ENCODE measurements at places on chromosomes 2 and 18.

GRCh38 chr2:47891369-47892337 is 14.6 kb downstream of the FBXO11 start:
- no peak for DNase-seq

DNA sequence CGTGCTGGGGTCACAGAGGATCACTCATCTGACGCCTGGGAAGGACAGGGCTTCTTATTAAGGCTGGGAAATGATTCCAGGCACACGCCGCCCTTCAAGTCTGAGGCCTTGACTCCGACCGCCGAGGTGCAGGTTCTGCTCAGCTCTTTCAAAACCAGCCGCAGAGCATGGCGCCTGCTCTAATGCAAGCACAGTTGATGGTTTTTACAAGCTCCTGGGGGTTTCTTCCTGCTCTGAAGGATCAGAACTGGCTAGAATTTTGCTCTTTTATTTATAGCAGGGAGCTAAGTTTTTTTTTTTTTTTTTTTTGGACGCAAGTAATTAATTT is 32.0 kb downstream of the CDCA7 start:
- DNase-seq: no peak

DNA sequence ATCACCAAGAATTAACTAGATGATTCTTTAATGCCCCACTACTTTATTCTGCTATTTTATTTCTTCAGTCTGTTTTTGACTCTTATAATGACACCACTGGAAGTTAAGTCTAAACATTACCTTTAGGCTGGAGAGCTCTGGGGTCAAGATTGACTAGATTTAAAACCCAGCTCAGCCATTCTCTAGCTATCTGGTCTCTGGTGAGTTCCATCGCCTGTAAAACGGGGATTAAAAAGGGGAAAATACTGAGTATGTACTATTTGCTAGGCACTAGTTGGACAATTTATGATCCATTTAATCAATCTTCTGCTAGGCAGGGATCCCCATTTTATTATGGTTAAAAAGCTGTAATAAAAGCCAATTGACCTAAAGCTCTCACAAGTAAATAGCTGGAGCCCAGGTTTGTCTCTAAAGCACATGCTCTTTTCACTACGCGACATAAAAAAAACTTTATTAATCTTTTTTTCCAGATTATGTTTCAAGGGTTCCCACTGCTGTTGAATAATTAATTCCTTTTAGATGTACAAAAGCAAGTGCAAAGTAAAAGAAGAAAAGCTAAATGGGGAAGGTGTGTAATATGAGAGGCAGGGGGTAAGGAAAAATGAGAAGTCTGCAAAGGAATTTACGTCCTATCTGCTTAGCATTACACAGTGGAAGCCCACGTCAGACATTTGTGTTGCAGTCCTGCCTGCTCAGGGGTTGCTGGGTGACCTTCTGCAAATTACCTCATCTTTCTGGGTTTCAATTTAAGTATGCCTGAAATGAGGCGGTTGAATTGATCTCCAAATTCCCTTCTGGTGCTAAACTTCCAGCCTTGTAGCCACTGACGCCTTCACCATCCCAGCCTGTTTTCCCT is 918 bp upstream of the NABP1 start:
- DNase-seq: no peak

GRCh38 chr2:6947929-6948676 is 30.9 kb downstream of the RNF144A start:
- DNase-seq: no peak

- DNase-seq: no peak
Observed at GRCh38 chr2:64992990-64993389, 3.8 kb downstream of the SLC1A4 start.

- no peak for DNase-seq
Observed at GRCh38 chr2:27431395-27431794, 3.0 kb downstream of the NRBP1 start.

- DNase-seq: no peak
Observed at GRCh38 chr2:191045141-191045540, 31.2 kb upstream of the STAT1 start.

DNA sequence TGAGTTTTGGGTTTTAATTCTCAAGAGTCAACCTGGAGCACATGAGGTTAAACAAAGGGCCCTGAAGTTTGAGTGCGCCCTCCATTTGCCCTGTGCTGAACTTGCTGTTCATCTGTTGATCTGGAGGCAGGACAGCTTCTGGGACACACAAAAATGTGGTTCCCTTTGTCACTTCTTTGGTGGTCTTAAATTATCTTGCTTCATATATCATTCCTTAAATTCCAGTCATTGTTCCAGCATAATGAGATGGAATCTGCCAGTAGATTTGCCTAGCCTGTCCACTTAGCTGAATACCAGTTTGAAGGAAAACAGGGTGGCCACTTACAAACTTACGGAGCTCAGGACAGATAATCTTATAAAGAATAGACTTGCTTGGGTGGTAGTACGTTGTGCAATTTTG is 916 bp downstream of the CETN1 start:
- no peak for DNase-seq

- DNase-seq: no peak
Observed at GRCh38 chr2:174325373-174326160, 9.2 kb upstream of the SP9 start.

GRCh38 chr2:65790676-65790935 is 358.2 kb upstream of the SPRED2 start:
- DNase-seq: no peak

- DNase-seq: no peak
Observed at GRCh38 chr18:78924786-78925540, 54.7 kb upstream of the SALL3 start.

DNA sequence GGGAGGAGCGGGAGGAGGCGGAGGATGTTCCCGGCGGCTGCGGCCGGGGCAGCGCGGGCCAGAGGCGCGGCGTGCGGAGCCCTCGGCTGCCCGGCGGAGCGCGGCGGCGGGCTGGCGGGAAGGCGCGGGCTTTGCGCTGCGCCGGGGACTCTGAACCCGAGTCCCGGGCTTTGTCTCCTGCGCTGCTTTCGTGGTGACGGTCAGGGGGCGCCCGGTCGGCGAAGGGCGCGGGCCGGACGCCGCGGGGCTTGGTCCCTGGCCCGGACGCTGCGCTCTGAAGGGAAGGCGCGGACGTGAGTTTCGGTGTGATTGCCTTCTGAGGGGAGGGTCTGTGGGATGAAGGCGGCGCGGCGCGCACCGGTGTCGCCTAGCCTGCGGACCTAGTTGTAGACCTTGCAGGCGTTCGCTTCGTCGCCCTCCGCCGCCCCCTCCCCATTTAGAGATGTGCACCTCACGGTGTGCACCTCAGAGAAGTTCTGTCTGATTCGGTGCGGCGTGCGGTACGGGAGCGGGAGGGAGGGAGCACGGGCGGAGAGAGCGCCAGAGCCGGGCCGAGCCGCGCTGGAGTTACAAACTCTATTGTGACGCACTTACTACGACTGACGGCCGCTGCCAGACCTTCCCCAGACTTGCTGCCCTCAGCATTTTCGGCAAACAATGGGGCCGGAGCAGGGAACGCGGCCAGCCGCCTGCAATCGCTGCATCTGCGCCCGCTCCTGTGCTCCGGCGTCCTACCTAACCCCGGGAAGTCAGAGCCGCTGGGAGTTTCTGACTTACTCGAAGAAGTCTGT is 2.1 kb downstream of the BCL2L11 start:
- DNase-seq: no peak

DNA sequence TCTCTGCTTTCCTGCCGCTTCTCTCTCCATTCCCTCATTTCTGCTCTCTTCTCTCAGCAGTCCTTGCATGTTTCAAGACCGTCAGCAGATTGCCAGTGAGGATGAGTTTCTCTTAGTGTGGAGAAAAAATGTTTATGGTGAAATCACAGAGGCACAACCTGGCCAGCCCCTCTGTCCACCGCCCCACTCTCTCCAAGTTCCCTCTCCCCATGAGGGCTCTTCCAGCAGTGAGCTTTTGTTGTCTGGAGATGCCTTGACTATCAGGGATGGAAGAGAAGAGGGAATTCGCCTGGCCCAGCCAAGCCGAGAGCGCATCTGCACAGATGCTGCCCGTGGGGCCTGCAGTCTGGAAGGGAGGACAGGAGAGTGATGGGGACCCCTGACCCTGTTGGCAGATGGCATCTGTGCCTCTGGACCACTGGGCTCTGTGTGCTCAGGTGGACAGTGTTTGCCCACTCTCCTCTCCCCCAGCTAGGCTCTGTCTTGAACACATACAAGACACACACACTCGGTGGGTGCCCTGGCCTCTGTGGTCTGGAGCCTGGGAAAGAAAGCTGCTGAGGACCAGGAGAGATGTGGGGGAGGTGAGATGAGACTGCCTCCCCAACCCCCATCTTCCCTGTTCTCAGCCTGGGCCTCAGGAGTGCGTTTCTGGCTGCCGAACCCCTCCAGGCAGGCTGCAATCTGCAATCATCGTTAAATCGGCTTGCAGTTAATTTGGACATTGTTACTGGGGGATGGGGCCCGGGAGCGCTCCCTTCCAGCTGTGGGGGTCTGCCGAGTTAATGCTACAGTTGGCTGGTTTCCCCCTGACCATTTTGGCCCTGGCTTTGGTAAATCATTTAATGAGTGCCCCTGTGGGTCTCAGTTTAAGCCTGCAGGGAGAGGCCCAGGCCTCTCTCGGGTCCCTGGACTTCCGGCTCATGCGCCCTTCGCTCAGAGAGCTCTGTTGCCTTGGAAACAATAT is 4.5 kb downstream of the ITM2C start:
- DNase-seq: no peak

DNA sequence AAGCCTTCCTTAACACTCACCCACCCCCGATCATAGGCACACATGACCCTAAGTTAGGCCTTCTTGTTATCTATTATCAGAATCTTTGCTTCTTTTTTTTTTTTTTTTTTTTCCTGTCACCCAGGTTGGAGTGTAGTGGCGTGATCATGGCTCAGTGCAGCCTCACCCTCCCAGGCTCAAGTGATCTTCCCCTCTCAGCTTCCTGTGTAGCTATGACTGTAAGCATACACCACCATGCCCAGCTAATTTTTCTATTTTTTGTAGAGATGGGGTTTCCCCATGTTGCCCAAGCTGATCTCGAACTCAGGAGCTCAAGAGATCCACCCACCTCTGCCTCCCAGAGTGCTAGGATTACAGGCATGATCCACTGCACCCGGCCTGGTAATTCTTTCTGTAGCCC is 328.7 kb downstream of the NR4A2 start:
- no peak for DNase-seq

DNA sequence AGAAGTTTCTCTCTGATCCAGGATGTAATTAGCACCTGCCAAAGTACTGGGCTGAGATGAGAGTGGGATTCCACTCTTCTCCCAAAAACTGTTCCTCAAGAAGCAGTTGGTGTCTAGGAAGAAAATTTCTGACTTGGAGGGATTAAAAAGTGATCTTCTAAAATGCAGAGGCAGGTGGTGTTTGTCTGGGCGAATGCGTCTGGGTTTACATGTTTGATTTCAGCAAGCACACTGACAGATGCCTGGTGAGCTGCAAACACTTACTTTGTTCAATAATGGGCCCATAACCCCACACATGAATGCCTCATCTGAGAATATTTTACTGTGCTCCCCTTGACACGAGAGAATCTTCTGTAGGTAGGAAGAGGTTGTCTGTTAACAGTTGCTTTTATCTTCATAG is 24.3 kb upstream of the KCNF1 start:
- DNase-seq: no peak

DNA sequence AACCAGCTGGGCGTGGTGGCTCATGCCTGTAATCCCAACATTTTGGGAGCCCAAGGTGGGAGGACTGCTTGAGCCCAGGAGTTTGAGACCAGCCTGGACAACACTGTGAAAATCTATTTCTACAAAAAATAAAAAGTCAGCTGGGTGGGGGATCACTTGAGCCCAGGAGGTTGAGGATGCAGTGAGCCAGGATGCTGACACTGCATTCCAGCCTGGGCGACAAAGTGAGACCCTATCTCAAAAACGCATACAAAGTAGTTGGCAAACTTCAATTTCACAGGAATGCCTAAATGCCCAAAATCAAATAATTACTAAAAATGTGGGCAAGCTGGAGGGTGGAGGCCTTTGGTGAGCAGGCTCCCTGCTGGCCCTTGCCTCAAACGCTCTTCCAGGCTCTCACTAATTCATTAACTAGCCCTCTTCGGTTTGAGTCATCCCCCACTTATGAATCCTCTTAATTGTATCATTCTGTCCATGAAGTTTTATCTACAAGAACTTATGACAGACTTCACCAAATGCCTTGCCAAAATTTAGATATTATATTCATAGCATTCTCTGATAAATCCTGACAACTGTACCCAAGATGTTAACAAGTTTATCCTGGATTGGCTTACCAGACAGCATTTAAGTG is 68.7 kb upstream of the ZFP36L2 start:
- DNase-seq: no peak

DNA sequence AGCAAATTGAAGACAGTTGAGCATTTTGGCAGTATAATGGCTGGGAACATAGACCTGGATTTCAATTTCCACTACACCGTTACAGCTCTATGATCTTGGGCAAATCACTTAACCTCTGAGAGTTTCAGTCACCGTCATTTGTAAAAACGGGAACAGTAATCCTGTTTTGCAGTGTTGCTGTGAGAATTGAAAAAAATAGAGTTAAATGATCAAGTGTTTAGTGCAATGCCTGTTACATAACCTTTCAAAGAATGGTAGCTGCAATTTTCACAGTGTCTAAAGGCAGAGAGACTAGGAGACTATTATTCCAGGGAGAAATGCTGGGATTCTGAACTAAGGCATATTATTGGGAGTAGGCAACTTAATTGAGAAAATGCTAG is 2.0 kb downstream of the AGPS start:
- no peak for DNase-seq

DNA sequence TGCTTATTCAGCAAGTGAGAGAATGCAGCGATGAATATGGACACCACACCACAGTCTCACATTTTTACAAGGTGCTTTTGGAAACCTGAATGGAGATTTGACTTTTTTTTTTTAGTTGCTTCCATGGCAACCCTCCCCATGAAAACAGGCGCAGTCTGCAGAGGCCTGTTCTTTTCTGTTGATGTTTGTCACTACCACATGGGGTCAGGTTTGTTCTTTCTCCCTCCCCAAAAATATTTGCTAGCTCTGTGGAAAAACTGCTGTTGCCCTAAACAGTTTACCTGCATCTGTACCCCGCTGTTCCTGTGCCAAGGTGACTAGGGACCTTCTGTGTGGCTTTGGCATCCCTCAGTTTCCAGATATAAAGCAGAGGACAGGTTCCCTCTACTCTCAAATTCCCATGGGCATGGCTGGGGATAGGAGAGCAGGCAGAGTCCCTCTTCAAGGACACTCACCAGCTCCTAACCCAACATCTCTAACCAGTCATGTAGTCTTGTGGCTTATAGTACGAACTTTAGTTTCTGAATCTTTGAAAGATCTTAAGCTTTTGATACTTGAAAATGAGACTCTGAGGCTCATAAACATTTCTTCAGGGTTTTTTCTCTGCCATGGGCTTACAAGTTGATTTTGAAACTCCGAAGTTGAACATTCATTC is 14.7 kb upstream of the MAPRE2 start:
- no peak for DNase-seq

DNA sequence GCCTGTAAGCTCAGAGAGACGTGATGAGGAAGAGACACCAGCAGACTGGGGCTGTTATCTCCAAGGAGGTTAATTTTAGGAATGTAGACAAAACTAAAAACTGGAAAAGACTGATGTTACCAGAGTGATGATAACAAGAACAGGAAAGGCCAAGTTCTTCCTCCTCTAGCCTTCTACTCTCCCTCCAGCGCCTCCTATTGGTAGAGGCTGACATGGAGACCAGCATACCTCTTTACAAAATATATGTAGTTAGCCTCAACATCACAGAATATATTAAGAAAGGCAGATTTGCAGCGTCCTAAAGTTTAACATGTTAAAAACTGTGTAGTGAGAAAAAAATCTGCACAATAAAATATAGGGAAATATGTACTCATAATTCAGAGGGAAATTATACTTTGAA is 66.0 kb downstream of the TCF4 start:
- DNase-seq: no peak

GRCh38 chr2:72155737-72156136 is 8.1 kb upstream of the CYP26B1 start:
- no peak for DNase-seq

All from activated CD8-positive, alpha-beta memory T cell treated with anti-CD3 and anti-CD28 coated beads for 1 hour (primary cell).